ENCODE measurements at places on chromosomes 3 and 15.

DNA sequence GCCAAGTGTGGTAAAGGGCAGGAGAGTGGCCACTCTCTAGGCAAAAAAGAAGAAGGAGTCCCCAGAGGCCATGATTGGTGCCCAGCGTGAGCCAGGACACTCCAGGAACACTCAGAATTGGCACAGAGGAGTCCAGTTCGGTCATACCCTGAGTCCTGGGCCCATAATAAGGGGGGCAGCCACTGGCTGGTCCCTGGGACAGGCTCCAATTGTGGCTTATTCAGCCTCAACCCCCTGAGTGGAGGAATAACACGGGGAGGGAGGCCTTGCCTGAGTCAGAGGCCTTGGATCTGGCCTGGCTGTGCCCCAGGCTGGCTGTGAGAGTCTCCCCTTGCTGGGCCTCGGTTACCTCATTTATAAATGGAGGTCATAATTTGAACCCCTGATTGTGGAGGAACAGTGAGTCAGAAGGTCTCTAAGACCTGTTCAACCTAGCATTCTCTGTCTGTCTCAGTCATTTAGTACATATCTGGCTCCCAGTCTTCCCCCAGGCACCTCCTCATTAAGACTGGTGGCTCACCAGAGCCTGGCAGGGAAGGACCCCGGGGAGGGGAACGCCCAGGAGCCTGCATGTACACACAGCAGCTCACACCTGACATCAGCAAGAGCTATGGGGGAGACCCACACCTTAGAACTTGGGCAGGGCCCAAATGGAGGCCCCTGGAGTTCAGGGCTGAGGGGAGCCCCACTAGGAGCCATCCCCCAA lies 95.9 kb upstream of the ATP2B2 start:
- no peak for DNase-seq

DNA sequence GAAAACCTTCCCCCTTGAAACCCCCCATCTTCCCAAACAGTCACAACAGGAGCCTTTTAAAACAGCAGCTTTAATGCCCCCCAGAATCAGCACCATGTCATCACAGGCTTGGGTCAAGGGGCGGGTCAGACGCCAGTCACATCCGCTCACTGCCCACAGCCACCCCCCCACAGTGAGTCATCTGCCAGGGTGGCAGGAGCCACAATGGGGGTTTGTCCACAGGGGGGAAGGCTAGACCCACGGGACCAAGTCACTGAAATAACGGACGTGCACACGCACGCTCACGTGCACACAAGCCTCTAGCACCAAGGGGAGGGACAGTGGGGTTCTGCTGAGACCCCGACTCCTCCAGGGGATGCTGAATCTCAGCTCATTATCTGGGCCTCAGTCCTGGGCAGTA lies 441 bp upstream of the UCN2 start:
- no peak for DNase-seq

DNA sequence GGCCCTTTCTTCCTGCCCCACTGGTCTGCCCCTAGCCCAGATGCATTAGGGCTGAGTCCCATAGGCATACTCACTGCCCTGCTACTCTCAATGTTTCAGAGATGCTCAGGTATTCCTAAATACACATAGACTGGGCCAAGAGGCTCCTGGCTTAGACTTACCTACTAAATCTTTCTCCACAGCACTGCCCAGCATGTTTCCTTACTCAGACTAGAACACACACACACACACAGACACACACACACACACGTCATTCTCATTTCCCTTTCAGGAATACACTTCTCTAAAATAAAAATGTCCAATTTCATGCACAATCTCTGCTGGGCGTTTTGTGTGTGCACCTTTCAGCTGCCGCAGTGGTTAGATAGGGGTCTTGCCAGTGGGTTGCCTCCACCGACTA lies 175.7 kb downstream of the FAM43A start:
- no peak for DNase-seq

GRCh38 chr15:59260090-59260489 lies 53.4 kb downstream of the LDHAL6B start:
- no peak for DNase-seq

DNA sequence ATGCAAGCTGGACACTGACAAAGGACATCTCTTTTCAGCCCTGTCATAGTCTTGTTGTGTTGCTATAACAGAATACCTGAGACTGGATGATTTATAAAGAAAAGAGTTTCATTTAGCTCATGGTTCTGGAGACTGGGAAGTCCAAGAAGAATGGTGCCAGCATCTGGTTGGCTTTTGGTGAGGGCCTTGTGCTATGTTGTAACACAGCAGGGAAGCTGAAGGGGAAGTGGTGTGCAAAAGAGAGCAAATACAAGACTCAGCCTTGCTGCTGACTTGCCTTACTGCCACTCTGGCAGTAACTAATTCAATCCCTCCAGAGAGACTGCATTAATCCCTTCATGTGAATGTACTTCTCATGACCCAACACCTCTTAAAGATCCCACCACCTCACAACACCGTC lies 356.3 kb upstream of the PROK2 start:
- DNase-seq: no peak

DNA sequence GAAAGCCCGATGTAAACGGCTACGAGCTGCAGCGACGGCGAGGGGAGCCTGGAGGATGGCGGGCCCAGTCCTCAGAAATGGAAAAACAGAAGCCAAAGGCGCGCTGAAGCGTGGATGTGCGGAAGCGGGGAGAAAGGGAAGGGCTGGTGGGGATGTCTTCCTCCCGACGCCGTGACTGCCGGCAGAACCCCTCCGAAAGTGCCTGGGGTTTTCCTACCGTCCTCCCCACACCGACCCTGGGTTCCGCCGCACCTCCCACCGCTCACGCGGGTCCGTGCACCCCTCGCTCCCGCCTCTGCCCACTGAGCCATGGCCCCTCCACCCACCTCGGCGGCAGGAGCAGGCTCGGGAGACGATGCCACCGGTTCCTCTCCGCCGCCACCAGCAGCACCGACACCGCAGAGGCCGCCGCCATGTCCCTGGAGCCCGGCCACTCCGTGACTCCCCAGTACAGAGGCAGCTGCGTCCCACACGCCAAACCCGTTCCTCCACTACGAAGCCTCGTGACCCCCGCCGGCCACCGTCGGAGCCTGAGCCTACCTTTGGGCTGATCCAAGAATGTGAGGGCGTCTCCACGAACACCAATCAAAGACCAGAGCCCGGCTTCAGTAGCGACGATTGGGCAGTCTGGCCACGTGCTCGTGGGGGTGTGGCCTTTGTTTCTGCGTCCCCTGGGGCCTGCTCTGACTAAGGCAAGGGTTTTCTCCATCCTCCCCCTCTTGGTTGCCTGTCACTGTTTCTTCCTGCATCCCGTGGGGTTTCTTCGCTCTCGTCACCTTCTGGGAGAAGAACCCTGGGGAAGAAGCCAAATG lies at the start of gene MCCC1:
Gene MCCC1 (minus strand): TSS at position 471 of the 812 bp plus-strand sequence. CDS start 56 bp downstream, at position 415.
- peak; percentile 94 for DNase-seq

- no peak for DNase-seq
Measured at GRCh38 chr3:165814380-165814779, 22.8 kb downstream of the BCHE start.

DNA sequence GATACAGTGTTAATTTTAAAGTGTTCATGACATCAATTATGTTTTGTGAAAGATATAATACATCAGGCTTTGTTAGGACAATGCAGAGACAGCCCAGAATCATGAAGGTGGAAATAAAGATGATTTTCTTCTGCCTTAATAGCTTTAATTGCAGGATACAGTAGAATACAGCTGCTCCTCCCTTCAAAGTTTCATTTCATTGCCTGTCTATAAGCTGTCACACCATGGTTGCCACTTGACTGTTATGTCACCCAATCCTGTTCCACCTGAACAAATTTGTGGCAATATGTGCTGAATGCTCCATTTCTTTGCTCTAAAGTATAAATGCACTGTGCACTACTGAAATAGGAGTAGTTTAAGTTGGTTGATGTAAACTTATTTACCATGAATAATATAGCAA lies 537.8 kb upstream of the ROBO2 start:
- no peak for DNase-seq

- no peak for DNase-seq
Measured at GRCh38 chr3:43036621-43037423, 57.7 kb downstream of the GASK1A start.
